Kidney epithelial cell (primary cell): ENCODE measurements at places on chromosomes 2 and 18. TPM values are rescaled to one million over a fixed set of nuclear protein-coding genes. Genes with fewer than 3 reads are reported as not detected.

- no peak for DNase-seq
These were observed 1.6 kb upstream of the MTA3 start for GRCh38 chr2:42566837-42567321.

GRCh38 chr2:127134833-127135830 is 28.2 kb upstream of the BIN1 start:
- no peak for DNase-seq

DNA sequence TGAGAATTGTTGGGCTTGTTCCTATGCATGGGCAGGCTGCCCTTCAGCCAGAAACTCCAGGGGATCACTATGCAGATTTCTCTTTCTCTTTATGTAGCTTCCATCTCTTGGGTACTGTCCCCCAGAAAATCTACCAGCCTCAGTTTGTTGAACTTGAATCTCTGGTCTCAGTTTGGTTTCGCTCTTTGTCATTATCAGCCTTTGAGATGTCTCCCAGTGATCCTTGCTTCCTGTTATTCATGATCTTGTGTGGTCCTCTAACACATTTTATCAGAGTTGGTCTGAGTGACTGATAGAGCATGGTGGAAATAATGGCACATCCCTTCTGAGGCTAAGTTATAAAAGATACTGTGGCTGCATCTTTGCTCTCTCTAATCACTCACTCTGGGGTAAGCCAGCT is 7.8 kb downstream of the TMEM87B start:
- DNase-seq: no peak

DNA sequence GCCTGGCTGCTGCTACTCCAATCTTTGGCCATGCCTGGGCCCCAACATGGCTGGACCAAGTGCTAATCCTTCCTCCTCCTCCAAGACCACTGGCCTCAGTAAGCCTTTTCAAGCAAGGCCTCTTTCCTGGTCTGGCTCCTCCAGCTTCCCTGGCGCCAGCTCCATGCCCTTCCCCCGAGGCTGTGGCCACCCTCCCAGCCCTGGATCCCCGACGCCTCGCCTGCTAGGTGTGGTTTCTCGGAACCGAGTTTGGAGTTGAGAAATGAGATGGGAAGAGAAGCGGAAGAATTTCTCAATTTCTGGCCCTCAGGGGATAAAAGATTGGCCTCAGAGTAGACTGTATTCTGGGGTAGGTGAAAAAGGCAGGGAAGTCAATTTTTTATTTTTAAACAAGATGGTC is 46.4 kb downstream of the ADCY3 start:
- DNase-seq: no peak

GRCh38 chr2:74188696-74189095 is 9.7 kb upstream of the MTHFD2 start:
- DNase-seq: no peak

DNA sequence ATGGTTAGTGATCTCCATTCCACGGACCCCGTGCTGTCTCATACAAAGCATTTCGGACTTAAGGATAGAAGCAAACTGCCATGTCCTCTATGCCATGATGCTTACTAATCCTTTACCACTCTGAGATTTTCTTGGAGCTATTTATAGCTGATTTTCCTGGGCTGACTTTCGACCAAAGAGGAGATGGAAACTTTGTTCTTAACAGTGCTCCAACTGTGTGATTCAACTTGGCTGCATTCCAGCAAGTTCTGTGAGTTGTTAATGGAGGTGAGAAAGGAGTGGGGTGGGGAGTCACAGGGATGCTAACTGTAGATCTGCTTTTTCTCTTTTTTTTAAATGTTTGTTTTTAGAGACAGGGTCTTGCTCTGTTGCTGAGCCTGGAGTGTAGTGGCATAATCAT is 45.5 kb upstream of the MSH2 start:
- DNase-seq: no peak

DNA sequence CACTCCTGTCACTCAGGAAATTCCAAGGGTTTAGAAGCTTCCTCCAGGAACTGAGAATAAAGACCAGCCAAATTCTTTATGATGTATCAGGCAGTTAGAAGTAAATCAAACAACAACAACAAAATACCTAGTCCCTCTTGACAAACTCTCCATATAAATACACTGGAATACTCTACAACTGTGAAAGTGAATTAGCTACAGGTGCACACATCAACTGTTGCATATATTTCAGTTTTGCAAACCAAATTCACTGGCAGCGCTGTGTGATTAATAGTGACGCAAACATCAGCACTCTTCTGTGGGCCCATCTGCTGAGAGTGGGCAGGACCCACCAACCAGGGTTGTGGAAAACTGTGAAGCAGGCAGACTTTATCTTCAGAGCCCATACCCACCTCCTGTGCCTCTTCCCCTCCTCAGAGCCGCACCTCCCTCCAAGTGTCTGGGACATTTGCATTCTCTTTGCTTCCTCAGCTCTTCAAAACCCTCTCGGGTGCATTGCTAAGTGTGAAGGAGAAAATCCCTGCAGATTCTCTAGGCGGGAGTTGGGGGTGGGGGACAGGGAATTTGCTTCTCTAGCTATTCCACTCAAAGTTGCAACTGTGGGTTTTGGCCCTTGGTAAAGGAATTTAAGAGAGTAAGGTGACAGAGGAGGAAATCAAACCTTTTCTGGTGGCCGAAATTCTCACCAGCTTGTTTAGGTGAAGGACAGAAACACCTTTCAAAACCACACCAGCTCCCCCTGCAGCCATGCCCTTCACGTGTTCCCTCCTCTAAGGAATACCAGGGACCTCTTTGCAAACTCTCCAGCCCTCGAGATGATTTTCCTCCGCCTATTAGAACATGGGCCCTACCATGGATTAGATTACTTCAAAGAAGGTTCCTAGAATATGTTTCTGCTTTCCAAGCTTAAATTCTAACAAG is 119.3 kb downstream of the MRO start:
- DNase-seq: no peak

- DNase-seq: no peak
These were observed at the start of gene CHST9 for GRCh38 chr18:27185025-27185763. Gene CHST9 (minus strand): TSS chr18:27185308. CDS start chr18:27142809, 42,499 bp downstream.

AGFG1 gene
- 75.1 and 109 TPM in 2 replicates for total RNA-seq

HRH4 gene
- 0.07 TPM in 1 of 2 replicates, not detected in the other for total RNA-seq

RGPD8 gene
- total RNA-seq: 6.5 and 7.7 TPM in 2 replicates
